ENCODE measurements at places on chromosomes 6 and 20.

- DNase-seq = no peak
Measured at GRCh38 chr20:23258747-23259121, 91.9 kb upstream of the NXT1 start.

DNA sequence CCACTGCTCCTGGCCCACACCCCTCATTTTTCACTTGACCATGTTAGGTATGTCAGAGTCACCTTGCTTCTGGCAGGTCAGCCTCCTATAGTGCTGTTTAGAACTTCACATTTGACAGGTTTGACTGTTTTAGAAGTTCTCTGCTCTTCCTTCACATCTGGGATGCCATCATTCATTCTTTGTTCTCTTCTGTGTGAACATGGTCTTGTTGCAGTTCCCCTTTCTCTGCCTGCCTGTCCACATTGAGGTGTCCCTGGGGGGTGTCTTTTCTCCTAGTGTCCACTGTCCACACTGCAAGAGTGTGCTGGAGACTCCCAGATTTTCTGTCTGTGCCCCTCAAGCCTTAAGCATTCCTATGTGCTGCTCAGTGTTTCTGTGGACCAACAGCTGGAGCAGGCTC is 89.5 kb downstream of the JARID2 start:
- DNase-seq = no peak

GRCh38 chr20:9214685-9215084 is 145.8 kb downstream of the PLCB4 start:
- no peak for DNase-seq

DNA sequence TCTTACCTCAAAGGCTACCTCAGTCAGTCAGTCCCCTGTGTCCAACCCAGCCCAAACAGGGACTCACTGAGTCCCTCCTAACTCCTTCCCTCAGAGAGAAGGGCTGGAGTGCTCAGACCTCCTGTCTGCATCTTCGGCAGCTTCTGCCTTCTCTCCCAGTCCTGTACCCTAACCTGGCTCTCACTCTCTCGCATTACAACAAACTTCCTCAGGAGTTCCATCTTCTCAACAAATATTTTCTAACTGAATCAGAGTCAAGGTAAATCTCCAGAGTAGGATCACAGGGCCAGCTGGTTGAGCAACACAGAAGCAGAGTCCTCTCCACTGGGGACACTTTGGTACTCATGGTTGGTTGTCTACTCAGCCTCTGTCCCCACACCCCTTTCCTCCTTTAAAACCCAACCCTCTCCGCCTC is 92.3 kb downstream of the MRPL14 start:
- DNase-seq = no peak

DNA sequence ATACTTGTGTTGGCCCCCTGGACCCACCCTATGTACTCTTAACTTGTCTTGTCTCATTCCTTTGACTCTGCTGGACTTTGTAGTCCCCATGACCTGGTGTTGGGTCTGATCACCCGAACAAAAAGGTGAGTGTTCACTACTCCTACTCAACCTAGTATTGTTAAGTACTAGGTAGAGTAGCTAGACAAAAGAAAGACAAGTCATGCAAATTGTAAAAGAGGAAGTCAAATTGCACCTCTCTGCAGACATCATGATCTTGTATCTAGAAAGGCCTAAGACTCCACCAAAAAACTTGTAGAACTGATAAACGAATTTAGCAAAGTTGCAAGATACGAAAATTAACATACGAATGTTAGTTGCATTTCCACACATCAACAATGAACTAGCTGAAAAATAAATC is 35.7 kb upstream of the ZNF391 start:
- DNase-seq = no peak
